IMR-90 (cell line): ENCODE measurements at places on chromosomes 4 and X. TPM values are rescaled to one million over a fixed set of nuclear protein-coding genes. Genes with fewer than 3 reads are reported as not detected.

RHOH gene
- under 0.01 TPM in 1 of 2 replicates, not detected in the other for total RNA-seq

GAGE1 gene
- not detected in 2 replicates for total RNA-seq

AWAT2 gene
- total RNA-seq: under 0.01 TPM in 1 of 2 replicates, not detected in the other

RAB40A gene
- under 0.01 TPM in 2 replicates for total RNA-seq

GPR143 gene
- not detected in 2 replicates for total RNA-seq

CLDN2 gene
- not detected in 2 replicates for total RNA-seq

P2RY10 gene
- not detected in 2 replicates for total RNA-seq
